Kidney tubule cell (primary cell): ENCODE measurements at places on chromosomes 16 and 17.

DNA sequence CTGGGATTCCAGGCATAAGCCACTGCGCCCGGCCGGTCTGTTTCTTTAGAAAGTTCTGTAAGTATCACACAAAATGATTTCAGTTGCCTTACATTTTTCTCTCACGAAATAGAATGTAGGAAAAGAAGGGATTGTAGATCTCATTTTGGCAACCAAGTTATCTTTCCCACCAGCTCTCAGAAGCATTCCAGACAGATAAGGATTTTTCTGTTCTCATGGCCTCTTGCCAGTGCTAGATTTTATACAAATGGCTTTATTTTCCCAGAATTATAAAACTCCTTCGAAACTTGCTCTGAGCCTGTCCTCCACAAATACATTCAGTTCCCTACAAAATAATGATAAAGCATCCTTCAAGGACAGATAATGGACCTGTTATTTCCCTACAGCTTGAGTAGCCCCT lies 46.9 kb downstream of the LCMT1 start:
- DNase-seq = no peak

DNA sequence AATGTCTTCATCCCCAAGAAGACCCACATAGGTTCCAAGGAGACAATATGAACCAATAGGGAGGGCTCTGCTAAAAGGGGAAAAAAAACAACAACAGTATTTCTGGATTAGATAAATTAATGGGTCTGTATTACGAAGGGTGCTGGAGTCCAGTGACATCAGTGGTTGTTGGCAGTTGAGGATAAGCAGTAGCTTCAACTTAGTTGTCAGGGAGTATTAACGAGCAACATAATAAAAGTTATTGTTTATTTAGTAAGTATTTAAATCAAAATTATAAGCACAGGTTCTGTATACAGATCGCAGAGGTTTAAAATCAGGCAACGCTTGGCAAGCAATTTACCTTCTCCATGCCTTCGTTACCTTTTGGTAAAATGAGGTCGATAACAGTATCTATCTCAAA lies 7.6 kb upstream of the CACNG4 start:
- no peak for DNase-seq

DNA sequence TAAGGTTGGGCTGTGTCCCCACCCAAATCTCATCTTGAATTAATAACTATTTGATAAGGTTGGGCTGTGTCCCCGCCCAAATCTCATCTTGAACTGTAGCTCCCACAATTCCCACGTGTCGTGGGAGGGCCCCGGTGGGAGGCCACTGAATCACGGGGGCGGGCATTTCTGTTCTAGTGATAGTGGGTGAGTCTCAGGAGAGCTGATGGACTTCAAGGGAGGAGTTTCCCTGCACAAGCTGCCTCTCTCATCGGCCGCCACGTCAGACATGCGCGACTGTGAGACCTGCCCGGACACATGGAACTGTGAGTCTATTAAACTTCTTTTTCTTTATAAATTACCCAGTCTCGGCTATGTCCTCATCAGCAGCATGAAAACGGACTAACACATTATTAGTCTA lies 44.9 kb upstream of the METRNL start:
- no peak for DNase-seq

GRCh38 chr17:73872816-73873215 lies 228.6 kb upstream of the SDK2 start:
- no peak for DNase-seq

GRCh38 chr17:75922173-75922961 lies 17.7 kb upstream of the MRPL38 start:
- DNase-seq = no peak

- no peak for DNase-seq
These were observed 42.8 kb downstream of the METRNL start for GRCh38 chr17:83121921-83122820.

DNA sequence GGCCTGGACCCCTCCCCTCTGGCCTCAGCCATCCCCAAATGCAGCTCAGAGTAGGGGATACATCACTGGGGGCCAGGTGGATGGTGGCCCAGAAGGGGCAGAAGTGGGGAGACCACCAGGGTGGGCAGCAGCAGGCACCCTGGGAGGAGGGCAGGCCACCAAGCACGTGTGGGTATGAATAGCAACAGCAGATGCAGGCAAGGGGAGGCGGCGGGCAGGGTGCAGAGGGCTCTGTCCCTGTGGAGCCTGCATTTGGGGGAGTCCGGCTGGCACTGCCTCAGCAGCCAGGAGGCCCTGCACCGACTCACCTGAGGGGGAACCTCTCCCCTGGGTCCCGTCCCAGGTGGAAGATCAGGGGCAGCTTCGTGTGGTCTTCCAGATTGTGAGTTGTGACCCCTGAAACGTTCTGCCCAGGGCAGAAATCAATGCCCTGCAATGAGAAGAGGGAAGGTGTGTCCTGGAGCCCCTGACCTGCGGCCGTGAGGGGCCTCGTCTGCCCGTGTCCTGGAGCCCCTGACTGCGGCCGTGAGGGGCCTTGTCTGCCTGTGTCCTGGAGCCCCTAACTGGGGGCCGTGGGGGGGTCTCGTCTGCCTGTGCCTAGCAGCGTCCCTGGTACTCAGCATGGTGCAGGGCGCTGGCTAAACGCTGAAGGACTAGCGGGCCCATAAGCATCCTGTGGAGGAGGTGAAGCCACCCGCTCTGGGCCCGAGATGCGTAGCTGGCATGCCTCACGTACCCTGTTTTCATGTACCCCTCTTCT lies 10.7 kb upstream of the APRT start:
- DNase-seq = no peak

GRCh38 chr16:70576431-70577255 lies 53.0 kb downstream of the SF3B3 start:
- DNase-seq = peak; percentile 55

- peak; percentile 34 for DNase-seq
These were observed 82.3 kb downstream of the CMIP start for GRCh38 chr16:81526935-81527334.

DNA sequence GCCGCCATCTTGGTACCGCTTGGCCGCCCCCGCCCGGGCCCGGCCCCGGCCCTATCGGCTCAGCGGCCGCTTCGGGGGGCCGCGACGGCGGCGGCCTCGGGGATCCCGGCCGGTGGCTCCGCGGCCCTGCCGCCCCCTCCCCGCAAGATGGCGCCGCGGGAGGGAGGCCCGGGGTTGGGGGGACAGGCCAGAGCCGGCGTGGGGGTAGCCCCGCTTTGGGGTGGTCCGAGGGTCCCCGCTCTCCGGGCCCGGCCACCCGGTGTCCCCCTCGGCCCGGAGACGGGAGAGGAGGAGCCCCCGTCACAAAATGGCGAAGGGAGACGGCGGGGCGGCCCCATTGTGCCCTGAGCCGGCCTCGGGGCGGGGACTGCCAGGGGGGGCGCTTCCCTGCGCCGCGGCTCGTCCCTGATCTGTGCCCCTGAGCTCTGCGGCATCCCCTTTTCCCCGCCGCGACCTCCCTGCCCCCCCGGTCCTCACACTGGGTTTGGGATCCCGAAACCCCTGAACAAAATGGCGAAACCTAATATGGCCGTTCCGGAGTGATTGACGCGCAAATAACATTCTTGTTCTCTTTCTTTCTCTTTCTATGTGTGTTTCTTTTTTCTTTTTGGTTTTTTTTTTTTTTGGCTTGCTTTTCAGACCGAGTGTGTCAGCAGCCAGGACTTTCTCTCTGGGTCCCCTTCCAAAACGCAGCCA lies 986 bp downstream of the HAPSTR1 start:
- DNase-seq = no peak
